Immature natural killer cell (primary cell): ENCODE measurements at places on chromosomes 11 and 22.

GRCh38 chr22:19419086-19419463 lies 12.5 kb downstream of the HIRA start:
- H3K36me3 ChIP-seq, result no peaks in the 10 kb centered on the region
- DNase-seq, result peak; percentile 21
- peak overlapping the region; percentile 100 for H3K27ac ChIP-seq
- H3K4me3 ChIP-seq, result peak overlapping the region; percentile 76
- H3K27me3 ChIP-seq, result peaks cover 19% of the 10 kb centered on the region

DNA sequence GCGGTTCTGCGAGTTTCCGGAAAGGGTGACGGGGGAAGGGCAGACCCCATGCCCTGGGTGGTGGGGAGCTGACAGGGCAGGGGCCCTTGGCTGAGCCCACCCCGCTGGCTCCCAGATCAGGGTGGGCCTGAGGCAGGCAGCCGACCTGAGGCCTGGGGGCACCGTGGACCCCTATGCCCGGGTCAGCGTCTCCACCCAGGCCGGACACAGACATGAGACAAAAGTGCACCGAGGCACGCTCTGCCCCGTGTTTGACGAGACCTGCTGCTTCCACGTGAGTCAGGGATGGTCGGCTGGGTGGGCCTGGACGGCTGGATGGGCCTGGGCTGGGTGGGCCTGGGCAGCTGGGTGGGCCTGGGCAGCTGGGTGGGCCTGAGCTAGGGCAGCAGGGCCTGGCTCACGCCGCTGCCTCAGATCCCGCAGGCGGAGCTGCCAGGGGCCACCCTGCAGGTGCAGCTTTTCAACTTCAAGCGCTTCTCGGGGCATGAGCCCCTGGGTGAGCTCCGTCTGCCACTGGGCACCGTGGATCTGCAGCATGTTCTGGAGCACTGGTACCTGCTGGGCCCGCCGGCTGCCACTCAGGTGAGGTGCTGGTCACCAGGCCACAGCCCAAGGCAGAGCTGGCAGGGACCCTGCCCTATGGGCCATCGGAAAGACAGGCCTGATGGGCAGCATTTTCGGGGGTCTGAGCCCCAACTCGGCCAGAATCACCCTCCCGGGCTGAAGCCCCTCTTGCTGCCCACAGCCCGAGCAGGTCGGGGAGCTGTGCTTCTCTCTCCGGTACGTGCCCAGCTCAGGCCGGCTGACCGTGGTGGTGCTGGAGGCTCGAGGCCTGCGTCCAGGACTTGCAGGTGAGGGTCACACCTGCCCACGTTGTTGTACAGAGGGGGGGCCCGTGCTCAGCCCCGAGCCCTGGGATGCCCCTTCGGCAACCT lies 1.5 kb downstream of the SYT8 start:
- no peak overlapping the region for H3K27ac ChIP-seq
- H3K4me3 ChIP-seq, result no peak overlapping the region
- peaks cover 7% of the 10 kb centered on the region for H3K4me1 ChIP-seq
- H3K36me3 ChIP-seq, result no peaks in the 10 kb centered on the region

DNA sequence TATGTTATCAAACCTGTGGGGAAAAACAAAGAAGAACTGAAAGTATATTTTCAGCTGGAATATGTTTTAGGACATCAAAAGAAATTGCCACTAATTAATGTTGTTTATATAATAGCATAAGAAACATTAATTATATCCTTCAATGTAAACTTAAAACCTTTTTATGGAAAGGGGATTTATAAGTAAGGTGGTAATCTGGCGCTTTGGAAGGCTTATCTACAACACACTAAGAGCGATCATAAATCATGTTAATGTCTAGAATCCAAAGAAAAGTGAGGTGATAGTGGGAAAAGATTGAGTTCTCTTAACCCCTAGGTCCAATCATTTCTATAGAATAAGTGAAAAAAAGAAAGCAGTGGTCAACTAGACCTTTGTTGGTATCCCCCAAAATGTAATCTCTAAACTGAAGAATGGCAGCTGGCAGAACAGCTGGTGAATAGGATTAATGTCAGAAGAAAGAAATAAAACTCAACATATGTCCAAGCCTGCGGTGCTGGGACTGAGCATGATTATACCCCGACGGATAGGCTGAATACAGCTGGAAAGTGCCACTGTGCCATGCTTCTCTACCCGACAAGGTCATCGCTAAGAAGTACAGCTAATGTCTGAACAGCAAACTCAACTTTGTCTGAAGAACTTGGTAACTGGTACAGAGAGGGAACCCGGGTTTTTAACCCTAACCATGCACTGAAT lies 64.0 kb downstream of the SOX6 start:
- no peak overlapping the region for H3K27ac ChIP-seq
- no peaks in the 10 kb centered on the region for H3K27me3 ChIP-seq
- no peak overlapping the region for H3K4me3 ChIP-seq
- H3K4me1 ChIP-seq, result no peaks in the 10 kb centered on the region
- DNase-seq, result no peak

DNA sequence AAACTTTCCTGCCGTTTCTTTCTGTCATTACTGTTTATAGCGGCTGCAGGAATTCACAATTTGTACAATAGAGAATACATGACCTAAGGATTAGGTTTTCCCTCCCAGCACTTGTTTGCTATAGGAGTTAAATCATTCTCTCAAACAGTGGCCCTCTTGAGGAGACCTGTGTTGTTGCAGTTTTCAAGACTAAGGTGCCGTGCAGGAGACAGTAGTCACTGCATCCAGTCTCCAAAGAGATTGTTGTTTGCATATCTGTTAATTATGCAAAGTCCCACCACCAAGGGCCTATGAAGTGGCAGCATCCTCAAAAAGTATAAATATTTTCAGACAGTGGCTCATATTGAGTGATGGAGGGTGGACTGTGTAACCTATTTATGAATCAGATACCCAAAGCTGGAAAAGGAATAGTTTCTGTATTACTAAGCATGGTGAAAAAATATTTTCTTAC lies 2.3 kb downstream of the PRSS23 start:
- DNase-seq, result no peak
- H3K27me3 ChIP-seq, result no peaks in the 10 kb centered on the region
- peaks cover 4% of the 10 kb centered on the region for H3K36me3 ChIP-seq
- peak overlapping the region; percentile 90 for H3K4me3 ChIP-seq
- H3K4me1 ChIP-seq, result peaks cover 79% of the 10 kb centered on the region
- H3K27ac ChIP-seq, result peak overlapping the region; percentile 92

DNA sequence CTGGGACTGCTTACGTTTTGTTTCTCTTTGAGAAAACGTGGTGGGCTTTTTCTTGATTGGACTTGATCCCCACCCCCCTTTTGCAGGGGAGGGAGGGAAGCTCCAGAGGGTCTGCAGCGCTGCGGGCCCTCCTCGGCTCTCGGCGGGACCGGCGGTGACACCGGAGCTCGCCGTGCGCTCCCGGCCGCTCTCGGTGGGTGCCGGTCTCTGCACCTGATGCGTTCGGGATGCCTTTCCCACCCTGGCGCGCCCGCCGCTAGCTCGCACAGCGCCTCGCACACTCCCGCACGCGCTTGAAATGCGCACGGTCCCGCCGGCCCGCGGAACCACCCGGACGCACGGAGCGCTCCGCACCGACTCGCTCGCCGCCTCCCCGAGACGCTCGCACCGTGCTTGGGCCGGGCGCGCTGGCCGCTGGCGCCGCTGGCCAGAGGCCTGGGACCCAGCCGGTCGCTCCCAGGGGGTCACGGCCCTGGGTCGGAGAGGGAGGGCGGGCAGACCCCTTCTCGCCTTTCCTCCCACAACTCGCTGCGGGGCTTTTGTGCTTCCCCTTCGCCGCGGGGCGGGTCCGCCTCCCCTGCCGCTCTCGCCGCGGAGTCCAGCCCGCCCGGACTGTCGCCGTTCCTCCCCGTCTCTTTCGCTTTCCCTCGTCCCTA lies 1.0 kb downstream of the ZBTB16 start:
- H3K4me1 ChIP-seq, result peaks cover 48% of the 10 kb centered on the region
- peak overlapping the region; percentile 97 for H3K4me3 ChIP-seq
- peaks cover 16% of the 10 kb centered on the region for H3K36me3 ChIP-seq
- DNase-seq, result peak; percentile 58
- H3K27ac ChIP-seq, result peak overlapping the region; percentile 98

- peak; percentile 28 for DNase-seq
- peaks cover 21% of the 10 kb centered on the region for H3K4me1 ChIP-seq
- no peaks in the 10 kb centered on the region for H3K36me3 ChIP-seq
- H3K27me3 ChIP-seq, result no peaks in the 10 kb centered on the region
- H3K27ac ChIP-seq, result peak overlapping the region; percentile 5
- no peak overlapping the region for H3K4me3 ChIP-seq
These were observed 15.4 kb downstream of the ASRGL1 start for GRCh38 chr11:62352355-62353336.

GRCh38 chr11:115302946-115303703 lies 201.1 kb downstream of the CADM1 start:
- no peak for DNase-seq
- H3K4me1 ChIP-seq, result no peaks in the 10 kb centered on the region
- peaks cover 2% of the 10 kb centered on the region for H3K27me3 ChIP-seq
- no peak overlapping the region for H3K4me3 ChIP-seq
- no peaks in the 10 kb centered on the region for H3K36me3 ChIP-seq

DNA sequence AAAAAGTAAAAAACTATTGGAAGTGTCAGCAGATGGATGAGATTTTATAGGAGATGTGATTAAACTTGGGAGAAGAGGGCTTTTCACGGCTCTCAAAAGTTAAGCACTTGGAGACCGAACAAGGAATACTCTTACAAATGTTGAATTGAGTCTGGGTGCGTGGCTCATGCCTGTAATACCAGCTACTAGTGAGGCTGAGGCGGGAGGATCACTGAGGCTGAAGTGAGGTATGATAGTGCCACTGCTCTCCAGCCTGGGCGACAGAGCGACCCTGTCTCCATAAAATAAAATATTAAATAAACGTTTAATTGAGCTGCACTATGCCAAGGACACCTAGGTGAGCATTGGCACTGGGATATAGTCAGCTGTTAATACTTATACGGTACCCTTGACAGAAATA lies 1.9 kb downstream of the CEP57 start:
- peaks cover 27% of the 10 kb centered on the region for H3K4me1 ChIP-seq
- peak overlapping the region; percentile 100 for H3K4me3 ChIP-seq
- H3K27ac ChIP-seq, result peak overlapping the region; percentile 33
- DNase-seq, result no peak
- H3K36me3 ChIP-seq, result no peaks in the 10 kb centered on the region
- H3K27me3 ChIP-seq, result peaks cover 11% of the 10 kb centered on the region

DNA sequence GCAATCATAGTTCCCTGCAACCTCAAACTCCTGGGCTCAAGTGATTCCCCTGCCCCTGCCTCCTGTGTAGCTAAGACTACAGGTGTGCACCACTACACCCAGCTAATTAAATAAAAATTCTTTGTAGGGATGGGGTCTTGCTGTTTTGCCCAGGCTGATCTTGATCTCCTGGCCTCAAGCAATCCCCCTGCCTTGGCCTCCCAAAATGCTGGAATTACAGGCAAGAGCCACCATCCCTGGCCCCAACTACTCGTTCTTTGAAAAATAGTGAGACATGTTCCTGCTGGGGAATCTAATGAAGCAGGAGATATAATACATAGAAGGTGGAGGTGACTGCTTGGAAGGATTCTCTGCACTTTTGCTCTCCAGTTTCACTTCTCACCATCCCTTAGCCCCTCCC lies 40.1 kb upstream of the RFPL3 start:
- no peak for DNase-seq
- peaks cover 2% of the 10 kb centered on the region for H3K27me3 ChIP-seq
- H3K27ac ChIP-seq, result no peak overlapping the region
- no peaks in the 10 kb centered on the region for H3K4me1 ChIP-seq
- H3K36me3 ChIP-seq, result no peaks in the 10 kb centered on the region
- no peak overlapping the region for H3K4me3 ChIP-seq

DNA sequence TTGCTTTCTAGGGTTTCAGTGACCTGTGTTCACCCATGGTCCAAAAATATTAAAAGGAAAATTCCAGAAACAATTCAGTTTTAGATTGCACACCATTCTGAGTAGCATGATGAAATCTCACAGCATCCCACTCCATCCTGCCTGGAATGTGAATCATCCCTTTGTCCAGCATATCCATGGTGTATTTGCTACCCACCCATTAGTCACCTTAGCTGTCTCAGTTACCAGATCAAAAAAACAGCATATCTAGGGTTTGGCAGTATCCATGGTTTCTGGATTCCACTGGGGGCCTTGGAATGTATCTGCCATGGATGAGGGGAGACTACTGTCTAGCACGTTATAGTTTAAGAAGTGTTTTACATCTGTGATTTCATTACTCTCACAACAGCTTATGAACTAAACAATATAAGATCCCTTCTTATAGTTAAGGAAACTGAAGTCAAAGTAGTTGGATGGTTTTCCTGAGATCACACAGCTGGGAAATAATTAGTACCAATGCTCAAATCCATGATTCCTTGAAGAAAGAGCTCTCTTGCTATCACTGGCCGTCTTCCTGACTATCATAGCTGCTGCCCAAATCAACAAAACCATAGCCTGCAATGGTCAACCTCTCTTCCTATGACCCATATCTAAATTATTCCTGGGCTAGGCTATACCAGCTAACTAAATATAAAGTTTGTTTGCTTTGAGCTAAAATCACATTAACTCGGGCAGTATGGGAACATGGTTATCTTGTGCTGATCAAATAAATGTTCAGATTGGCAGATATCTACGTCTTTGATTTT lies 122.6 kb downstream of the MICAL2 start:
- H3K36me3 ChIP-seq, result peaks cover 30% of the 10 kb centered on the region
- H3K4me1 ChIP-seq, result peaks cover 44% of the 10 kb centered on the region
- DNase-seq, result no peak

DNA sequence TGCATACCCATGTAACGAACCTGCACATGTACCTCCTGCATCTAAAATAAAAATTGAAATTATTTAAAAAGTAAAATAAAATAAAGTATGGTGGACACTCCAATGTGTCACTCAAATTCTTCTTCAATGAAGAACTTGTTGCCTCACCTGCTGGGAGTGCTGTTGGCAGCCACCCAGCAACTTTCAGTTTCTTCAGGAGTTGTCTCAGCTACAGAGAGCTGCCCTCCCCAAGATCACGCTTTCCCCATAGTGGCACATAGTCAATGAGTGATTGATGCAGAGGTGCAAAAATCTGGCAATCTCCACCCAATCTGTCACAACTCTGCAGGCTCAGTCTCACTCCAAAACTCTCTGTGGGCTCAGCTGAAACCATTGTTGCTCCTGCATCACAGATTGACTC lies 92.3 kb upstream of the C11orf87 start:
- no peak for DNase-seq
- no peak overlapping the region for H3K27ac ChIP-seq
- no peak overlapping the region for H3K4me3 ChIP-seq
- H3K36me3 ChIP-seq, result no peaks in the 10 kb centered on the region
- no peaks in the 10 kb centered on the region for H3K4me1 ChIP-seq
- H3K27me3 ChIP-seq, result no peaks in the 10 kb centered on the region

DNA sequence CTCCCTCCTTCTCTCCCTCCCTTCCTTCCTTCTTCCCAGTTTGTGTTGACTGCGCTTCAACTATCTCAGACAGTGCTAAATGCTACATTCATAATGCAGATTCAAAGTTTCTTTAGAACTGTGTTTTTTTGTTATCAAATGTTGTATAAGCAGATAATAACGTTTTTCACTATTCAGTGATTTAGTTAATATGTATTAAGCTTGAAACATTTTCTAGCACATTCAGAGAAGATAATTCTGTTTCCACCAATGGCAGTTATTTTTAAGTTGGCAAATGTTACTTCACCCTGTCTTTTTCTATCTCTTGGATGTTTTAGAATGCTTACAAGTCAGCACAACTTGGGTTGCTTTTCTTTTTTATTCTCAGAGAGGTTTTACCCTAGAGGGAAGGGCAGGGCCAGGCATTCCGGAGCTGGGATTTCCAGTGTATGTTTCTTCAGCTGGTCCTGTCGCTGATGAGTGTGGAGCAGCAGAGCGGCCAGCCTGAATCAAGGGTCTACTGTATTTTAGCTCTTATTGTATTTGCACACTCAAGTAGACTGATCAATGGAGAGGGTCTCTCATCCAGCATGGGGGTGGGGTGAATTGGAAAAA lies 162.3 kb upstream of the ARHGAP20 start:
- no peak overlapping the region for H3K4me3 ChIP-seq
- no peaks in the 10 kb centered on the region for H3K36me3 ChIP-seq
- H3K27me3 ChIP-seq, result peaks cover 2% of the 10 kb centered on the region
- H3K4me1 ChIP-seq, result no peaks in the 10 kb centered on the region
- DNase-seq, result no peak
